ENCODE measurements at places on chromosomes 3 and 15.

DNA sequence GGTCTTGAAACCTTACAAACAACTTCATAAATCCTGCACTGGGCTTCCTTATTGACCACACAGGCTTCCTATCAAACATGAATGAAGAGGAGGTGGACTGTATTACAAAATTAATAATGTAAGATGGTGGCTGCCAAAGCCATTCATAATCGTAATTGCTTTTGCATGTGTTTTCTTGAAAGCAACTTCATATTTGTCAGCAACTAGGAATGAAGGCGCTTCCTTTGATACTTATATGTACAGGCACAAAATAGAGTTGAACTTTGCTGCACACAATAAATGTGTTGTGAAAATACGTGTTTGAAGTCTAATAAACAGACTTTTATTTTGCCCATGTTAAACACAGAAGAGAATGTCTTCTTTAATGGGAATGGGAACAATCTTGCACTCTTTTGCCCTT lies 72.1 kb upstream of the OXTR start:
- DNase-seq: no peak

DNA sequence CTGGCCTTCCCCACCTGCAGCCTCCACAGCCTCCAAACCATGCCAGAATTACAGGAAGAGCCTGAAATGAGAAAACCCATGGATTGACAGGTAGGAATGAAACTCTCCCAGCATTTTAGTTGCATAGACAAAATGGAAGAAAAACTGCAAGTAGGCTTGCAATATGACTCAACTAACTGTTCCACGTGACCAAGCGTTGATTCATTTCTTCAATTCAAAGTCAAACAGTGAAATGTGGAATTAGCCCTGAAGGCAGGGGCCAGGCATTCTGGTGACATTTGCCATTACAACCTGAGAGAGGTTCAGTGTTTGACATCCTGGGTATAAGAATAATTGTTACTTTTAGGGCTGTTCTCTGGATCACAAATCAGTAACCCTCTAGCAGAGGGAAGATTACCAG lies 676.5 kb upstream of the CFAP20DC start:
- no peak for DNase-seq

- DNase-seq: peak; percentile 59
These were observed 11.5 kb downstream of the ITPR1 start for GRCh38 chr3:4504340-4505261.

GRCh38 chr3:111949712-111950111 lies 29.1 kb upstream of the ABHD10 start:
- DNase-seq: no peak

DNA sequence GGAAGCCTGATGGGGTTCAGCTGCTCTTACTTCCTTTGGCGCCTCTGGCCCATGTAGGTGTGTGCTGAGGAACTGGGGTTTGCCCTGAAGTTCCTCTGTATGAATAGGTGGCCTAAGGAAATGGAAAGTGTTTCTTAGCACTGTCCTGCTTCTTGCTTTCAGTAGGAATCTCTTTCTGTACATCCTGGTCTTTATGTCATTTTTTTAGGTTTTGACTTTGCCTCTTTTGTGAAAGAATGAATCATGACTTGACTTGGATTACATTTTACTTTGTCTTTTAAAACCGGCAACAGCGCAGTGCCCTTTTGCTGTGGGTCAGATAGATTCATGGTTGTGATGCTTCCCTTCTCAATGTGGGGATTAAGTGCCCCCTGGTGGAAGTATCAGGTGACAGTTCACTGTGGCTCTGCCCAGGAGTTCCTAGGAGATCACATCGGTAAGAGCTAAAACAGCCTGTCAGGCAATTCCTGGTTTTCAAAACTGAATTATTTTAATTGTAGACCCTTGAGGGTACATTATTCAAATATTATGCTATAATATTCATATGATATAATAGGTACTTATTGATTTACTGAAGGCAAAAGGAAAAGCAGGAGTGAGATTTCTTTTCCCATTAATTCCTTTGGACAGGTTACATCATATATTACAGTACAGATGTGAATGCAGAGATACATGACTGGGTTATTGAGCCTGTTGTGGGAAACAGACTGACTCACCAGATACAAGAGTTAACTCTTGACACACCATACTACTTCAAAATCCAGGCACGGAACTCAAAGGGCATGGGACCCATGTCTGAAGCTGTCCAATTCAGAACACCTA lies 95.4 kb downstream of the HCN4 start:
- peak; percentile 77 for DNase-seq

- no peak for DNase-seq
These were observed 13.3 kb upstream of the PLSCR1 start for GRCh38 chr3:146557745-146558144.

- no peak for DNase-seq
These were observed 91.7 kb downstream of the CEMIP start for GRCh38 chr15:80870893-80871292.

DNA sequence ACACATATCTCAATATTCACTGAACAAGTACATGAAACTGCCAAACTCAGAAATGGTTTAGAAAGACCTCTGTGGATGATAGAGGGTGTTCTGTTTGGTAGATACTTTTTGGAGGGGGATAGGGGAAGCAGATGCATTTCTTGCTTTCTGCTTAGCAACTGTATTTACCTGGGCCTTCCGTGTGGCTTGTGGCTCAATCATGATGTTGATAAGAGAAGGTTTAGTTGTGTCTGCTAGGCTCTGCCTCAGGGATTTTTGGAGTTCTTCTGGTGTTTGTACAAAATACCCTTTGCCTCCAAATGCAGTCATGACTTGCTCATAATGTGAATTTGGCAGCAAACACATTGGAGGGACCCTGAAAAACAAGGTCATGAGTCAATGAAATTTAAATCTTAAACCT lies 38.2 kb downstream of the HACL1 start:
- no peak for DNase-seq

DNA sequence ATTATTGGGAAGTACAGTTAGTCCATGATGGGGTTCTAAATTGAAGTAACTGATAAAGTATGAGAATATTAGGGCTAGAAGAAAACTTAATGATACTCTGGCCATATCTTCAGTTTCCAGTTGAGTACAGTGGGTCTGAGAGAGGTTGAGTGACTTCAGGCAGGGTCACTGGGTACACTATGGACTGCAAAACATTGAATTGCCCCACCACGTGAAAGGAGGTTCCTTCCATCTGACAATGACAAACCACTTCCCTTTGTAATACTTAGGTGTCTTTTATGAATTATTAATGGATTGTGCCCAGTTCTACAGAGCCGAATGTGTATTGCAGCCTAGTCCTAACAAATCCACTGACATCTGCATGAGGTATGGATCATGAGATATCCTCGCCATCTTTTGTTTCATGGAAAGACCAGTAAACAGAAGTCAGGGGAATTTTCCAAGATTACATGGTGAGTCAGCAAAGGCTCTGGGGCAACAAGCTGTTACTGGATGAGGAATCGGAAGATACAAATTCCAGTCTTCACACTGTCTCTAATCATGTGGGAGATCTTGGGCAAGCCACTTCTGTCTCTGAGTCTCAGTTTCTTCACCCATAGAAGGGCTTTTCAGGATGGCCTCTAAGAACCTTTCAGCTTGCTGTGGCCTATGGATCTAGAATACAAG lies 66.5 kb upstream of the BCL6 start:
- no peak for DNase-seq

GRCh38 chr3:72659188-72659587 lies 189.1 kb downstream of the SHQ1 start:
- DNase-seq: no peak

- no peak for DNase-seq
These were observed 347.4 kb downstream of the SI start for GRCh38 chr3:164730815-164731360.

GRCh38 chr3:117844676-117845075 lies 1135.1 kb downstream of the TUSC7 start:
- no peak for DNase-seq

GRCh38 chr15:65411465-65412071 lies 11.2 kb downstream of the IGDCC4 start:
- no peak for DNase-seq

- no peak for DNase-seq
These were observed 163.2 kb upstream of the GRM7 start for GRCh38 chr3:6697722-6698121.

GRCh38 chr3:127751163-127751621 lies 71.1 kb downstream of the MGLL start:
- DNase-seq: no peak

- DNase-seq: no peak
These were observed at the start of gene ZNF662 for GRCh38 chr3:42906070-42906847. TSS of gene ZNF662 (plus strand) at chr3:42906142. CDS start at chr3:42908115, 1,973 bp downstream.

DNA sequence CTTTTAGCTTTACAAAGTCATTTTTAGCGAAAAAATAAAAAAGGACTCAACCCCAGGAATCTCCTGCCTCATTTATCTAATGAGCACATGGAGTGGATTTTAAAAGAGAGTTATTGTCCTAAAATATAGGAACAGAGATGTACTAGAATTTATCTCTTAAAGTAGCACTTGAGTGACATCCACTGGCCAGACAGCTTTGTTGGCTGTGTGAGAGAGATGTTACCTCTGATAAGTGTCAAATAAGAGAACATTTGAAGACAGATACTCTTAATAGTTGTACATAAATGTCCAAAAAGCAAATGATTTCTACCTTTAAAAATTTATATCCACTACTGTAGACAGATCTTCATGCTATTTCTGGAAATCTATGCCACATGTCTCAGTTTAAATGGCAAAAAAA lies 12.3 kb upstream of the MFSD1 start:
- peak; percentile 59 for DNase-seq

GRCh38 chr3:194101592-194102432 lies 34.1 kb upstream of the HES1 start:
- no peak for DNase-seq

- no peak for DNase-seq
These were observed 932 bp upstream of the VPS8 start for GRCh38 chr3:184811034-184811433.

DNA sequence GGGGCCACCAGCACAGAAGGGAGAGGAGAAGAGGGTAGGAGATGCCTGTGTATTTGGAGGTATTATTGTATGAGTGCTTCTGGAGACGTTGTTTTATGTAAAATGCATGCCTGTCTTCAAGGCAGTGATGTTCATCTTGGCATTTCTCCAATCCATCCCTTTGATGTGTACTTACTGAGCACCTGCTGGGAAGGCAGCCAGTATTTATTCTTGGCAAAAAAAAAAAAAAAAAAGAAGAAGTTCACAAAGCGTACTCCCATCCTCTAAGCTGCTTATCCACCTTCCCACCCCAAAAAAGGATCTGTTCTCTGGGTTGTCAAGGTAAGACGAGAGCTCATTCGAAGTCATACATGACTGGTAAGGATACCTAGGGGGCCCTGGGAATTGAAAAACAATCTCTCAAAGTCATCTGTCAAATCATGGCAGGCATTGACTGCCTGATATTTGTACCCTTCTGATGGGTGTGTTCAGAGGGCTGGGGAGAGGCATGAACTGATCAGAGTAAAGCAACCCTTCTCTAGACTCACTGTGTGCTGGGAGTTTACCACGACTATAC lies 30.0 kb upstream of the SLC6A1 start:
- no peak for DNase-seq

- DNase-seq: no peak
These were observed 101.2 kb upstream of the MEX3B start for GRCh38 chr15:82146990-82147461.

DNA sequence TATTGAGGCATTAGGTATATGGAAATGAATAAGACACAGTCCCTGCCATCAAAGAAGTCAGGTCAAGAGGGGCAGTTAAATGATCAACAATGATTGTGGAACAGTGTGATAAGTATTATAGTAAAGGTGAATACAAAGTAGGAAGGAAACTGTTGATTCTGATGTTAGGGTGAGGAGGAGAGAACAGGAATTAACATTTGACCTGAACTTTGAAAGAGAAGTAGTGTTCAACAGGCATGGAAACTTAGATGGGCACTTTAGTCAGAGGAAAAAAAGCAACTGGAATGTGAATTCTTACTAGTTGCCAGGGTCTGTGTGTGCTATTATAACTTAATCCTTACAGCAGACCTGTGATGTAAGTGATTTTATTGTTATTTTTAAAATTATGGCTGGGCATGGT lies 17.6 kb downstream of the HACD3 start:
- DNase-seq: no peak

- no peak for DNase-seq
These were observed 19.5 kb upstream of the ZBTB38 start for GRCh38 chr3:141348837-141349236.

DNA sequence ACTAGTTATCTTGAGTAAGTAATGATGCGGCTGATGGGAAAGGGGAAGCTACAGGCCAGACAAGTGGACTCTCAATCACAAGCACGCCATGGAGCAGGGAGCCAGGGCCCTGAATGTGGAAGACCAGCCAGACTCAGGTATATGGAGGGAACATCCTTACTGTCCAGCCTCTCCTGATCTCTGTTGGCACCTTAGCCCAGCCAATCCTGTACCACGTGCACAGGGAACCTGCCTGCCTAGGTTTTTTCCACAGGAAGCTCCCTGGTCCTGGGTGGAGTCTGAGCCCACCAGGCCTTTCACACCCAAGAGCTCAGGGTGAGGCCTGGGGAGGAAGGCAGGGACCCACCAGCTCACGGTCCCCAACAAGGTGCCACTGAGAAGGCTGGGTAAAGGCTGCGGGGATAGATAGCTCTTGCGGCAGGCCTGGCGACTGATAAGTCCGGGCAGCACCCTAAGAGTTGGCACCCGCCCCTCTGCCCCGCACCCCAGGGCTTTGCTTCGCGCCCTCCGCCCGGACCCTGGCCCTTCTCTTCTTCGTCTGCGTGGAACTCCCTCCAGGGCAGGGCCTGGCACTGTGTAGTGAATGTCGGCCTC lies 933 bp upstream of the APEH start:
- no peak for DNase-seq

DNA sequence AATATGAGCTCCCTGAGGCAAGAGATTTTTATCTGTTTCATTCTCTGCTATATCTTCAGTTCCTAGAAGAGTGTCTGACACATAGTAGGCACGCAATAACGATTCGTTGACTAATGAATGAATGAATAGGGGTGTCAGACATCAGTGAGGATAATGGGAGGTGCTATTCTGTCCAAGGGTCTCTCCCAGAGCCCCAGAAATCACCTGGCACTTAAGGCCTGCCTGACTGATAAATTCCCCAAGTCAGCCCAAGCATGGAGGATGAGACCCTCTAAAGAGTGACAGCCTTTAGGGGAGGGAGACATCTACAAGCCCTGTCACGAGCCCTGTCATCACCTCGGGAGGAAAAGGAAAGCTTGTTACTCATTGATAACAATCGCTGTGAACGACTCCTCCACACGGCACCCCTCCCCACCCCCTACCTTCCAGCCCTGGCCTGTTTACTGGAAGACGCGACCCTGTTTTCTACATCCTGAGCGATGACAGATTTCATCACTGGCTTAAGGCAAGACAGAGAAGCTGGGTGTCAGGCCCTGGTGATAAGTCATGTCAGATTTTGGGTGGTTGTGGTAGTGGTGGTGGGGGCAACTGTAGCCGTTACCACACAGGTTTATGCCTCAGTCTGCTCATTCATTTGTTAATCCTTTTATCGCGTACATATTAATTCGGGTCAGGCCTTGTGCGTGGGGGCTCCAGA lies 23.1 kb downstream of the BHLHE40 start:
- no peak for DNase-seq

GRCh38 chr3:169879845-169880575 lies 10.3 kb upstream of the LRRC31 start:
- DNase-seq: no peak

- peak; percentile 44 for DNase-seq
These were observed at the start of gene P2RY12 for GRCh38 chr3:151384741-151385174. TSS of gene P2RY12 (minus strand) at chr3:151384753. CDS start at chr3:151338845, 45,908 bp downstream.

GRCh38 chr3:36372534-36372935 lies 7.8 kb upstream of the STAC start:
- no peak for DNase-seq

- DNase-seq: no peak
These were observed 9.7 kb upstream of the DAG1 start for GRCh38 chr3:49460188-49460890.

- DNase-seq: no peak
These were observed 3.2 kb upstream of the ANKRD63 start for GRCh38 chr15:40286061-40286532.

GRCh38 chr3:180523040-180523439 lies 78.9 kb upstream of the TTC14 start:
- peak; percentile 8 for DNase-seq

All from NAMALWA (cell line).